Left forelimb (tissue), 1 donor: ENCODE measurements at places on chromosomes 2 and 18.

DNA sequence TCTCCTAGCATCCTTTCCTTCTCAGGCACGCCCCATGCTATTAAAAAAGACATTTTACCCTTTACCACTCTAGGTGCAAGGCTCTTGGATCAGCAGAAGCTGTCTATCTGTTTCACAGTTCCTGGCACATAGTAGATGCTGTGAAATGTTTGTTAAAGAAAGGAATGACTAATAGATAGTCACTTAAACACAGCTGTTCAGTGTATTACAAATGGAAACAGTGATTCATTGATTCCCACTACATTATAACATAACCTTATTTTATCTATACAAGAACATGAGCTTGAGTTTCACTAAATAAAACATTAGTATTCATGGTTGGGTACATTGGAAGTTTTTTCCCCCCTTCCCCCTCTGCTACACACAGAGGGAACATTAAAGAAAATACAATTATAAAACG lies 142.1 kb downstream of the ASXL3 start:
- DNase-seq, result no peak

GRCh38 chr18:75135158-75135725 lies 73.7 kb downstream of the PTGR3 start:
- no peak for DNase-seq

DNA sequence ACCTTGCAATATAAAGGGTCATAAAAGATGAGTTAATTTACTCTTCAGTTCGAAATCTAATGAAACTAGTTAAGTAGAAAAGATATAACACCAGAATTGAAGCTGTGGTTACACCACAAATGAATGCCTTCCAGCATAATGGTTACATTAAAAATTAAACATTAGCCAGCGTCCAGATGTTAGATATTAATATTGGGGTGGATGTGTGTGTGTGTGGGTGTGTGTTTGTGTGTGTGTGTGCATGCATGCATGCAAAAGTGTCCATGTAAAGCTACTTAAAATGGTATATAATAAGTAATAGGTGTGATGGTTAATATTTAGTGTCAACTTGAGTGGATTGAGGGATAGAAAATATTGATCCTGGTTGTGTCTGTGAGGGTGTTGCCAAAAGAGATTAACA lies 170.4 kb upstream of the FN1 start:
- DNase-seq, result no peak

- DNase-seq, result peak; percentile 92
Measured at GRCh38 chr2:42974721-42975717, 182.6 kb upstream of the HAAO start.

GRCh38 chr2:160145471-160145870 lies 54.6 kb downstream of the ITGB6 start:
- DNase-seq, result no peak

DNA sequence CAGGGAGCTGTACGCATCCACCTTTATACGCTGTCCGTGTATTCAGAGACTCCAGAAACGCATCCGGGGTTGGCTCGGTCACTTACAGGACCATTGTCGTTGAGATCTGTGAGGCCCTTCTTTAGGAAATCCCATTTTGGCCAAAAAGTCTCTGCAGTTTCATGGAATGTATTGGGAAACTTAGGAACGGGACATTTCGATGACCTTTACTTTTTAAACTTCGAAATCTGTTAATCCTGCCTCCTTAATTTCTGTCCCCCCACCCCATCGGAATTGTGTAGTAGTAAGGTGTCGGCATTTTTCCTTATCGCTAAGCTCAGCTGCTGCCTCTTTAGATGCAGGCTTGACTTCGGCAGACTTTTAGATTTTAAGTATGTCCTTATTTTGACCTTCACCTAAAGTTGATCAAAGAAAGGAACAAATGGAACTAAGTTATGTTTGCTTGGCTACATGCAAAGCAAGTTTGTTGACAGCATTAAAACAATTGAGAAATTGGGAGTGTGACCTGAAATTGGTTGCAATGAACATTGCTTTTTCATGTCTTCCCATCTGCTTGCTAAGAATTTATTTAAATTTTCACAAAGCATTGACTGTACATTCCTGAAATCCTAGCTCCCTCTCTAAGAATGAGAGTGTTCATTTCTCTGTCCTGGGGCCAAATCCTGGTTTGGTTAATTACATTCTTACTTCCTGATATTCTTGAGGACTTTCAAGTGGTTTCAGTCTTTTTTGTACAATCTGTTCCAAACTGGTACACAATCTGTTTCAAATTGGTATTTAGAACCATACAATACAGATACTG lies 884 bp upstream of the RAPH1 start:
- no peak for DNase-seq

GRCh38 chr18:79871481-79872091 lies 73.8 kb downstream of the KCNG2 start:
- DNase-seq, result peak; percentile 63

- no peak for DNase-seq
Measured at GRCh38 chr2:7272210-7272609, 355.0 kb downstream of the RNF144A start.

DNA sequence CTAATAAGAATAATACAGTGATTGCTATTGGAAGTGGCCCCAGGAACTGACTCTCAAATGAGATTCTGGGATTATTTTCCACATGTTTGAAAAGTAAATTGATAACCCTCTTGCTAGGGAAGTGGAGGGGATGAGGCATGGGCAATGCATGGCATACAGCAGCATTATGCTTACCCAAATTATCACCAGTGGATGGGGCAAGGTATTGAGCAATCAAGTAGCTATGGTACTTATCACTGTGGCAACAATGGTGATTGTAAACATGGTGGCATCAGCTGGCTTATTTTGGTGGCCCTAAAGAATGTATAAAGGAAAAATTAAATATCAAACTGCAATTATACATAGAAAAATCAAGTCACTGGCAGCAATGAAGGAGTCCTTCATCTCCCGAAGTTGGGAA lies 155.1 kb downstream of the FIGN start:
- DNase-seq, result no peak

DNA sequence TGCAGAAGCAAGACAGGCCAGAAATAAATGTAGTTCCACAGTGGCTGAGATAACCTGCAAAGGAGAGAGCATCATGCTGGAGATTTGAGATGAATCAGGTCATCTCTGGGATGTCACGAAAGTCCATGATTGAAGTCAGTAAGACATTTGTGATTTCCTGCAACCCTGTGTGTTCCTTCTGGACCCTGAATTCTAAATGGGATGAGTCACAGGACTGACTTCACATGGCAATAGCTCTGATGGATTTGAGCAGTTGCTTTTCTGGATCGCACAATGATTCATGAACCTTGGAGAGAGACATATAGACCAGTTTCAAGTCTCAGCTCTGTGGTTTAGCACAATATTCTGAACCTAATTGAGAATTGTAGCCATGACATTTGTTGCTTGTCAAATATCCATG lies 102.9 kb downstream of the TSN start:
- no peak for DNase-seq

DNA sequence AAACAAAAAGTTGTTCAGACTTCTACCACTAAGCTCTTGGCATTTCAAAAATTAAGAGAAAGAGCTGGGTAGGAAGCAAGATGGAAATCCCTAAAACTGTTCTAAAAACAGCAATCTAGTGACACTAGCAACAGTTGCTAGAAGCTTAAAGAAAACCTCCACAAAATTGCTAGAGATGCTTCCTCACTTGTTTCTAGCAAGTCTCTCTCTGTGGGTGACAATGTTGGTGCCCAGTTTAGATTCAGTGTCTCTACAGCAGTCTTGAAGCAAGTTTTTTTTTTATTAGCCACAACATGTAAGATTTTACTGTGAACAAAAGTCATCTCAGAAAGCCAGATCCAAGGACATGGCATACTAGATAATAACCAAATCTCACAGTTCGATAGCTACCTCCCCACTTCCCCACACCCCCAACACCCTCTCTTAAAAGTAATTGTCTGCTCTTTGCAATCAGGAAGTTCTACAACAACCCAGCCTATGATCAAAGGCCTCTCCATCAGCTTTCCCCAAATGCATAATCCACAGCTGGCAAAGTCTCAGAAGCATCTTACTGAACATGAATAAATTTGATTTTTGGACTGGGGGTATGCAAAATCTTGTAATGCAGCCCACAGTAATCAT lies 70.0 kb downstream of the ANKRD44 start:
- DNase-seq, result no peak

DNA sequence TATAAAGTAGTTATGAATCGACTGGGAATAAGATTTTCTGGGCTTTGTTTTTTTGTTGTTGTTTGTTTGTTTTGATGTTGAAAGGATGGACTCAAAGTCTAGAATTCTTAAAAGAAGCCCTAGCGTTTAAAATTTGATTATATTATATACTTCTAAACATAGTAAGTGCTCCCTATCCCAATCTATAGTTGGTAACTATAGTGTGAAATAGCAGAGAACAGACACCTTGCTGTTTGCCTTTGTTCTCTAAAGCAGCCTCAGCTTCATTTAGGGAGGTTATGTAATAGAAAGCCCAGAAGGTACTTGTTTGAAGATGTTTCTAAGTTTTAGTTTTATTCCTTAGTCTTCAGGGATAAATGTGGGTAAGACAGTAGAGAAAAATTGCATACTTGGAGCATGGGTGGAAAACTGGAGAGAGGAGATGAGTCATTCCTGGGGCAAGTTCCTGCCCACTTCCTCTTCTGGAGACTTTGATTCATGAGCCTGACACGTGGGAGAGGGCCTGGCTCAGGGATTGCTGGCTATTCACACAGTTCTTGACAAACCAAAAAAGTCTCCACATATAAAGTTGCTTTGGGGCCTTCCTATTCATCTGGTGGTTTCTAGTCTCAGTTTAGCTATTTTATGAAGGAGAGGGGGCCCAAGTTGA lies 131.9 kb downstream of the MYO1B start:
- no peak for DNase-seq

- DNase-seq, result no peak
Measured at GRCh38 chr2:65791404-65791975, 359.1 kb upstream of the SPRED2 start.

- no peak for DNase-seq
Measured at GRCh38 chr2:108835040-108835439, 48.5 kb downstream of the CCDC138 start.

DNA sequence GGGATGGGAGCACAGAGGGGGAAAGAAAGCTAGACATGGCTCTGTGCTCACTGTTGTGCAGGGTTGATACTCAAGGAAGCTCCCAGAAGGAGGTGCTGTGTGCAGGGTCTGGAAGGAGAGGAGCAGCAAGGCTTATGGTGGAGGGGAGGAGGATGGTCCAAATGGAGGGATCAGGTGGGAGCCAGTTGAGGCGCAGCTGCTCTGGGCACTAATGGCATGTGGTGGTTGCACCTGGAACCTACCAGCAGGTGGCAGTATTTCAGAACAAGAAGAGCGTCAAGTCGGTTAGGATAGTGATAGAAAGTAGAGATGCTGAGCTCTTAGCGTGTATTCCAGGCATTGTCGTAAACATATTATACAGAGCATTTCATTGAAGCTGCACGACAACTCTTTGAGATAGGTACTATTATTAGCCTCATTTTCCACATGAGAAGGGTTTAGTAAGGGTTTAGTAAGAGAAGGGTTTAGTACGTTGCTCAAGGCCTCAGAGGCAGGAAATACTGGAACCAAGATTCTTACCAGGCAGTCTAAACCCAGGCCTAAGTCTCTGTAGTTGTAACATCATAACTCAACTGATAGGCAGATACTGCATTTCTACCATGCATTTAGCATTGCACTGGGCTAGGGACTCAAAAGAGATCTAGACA lies 223.7 kb downstream of the CYP26B1 start:
- peak; percentile 69 for DNase-seq

DNA sequence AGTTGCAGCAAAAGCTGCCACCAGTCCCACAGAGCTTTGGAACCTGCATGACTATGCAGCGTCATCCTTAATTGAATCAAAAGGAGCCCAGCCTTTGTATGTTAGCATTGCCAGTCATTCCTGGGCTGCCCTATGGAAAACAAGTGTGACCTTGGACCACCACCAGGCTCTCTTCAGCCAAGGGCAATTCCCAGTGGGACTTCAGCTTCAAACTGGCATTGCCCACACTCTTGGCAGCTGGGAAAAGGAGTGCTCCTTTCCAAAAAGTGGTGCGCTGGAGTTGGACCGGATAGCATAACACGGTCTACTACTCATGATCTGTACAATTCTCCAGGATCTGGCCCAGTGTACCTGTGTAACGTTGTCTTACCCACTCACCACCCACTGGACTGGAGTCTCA lies 259.5 kb downstream of the MREG start:
- DNase-seq, result no peak

DNA sequence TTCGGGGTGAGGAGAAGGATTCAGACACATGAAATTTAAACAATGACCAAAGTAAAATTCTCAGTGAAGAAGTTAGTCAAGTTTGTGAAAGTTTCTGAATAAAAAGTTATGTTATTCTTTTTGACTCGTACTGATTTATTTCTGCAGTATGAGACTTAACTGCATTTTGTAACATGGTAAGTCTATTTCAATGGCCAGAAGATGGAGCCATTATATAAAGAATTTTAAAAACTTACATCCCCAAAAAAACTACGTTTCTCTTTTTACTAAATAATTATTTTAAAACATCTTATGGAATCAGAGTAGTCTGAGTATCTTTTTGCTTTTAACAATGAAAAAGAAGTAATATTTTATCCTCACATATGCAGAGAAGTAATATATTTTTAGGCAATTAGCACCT lies 51.4 kb upstream of the SCN1A start:
- DNase-seq, result no peak

- no peak for DNase-seq
Measured at GRCh38 chr2:6863792-6864191, 1.9 kb downstream of the CMPK2 start.

DNA sequence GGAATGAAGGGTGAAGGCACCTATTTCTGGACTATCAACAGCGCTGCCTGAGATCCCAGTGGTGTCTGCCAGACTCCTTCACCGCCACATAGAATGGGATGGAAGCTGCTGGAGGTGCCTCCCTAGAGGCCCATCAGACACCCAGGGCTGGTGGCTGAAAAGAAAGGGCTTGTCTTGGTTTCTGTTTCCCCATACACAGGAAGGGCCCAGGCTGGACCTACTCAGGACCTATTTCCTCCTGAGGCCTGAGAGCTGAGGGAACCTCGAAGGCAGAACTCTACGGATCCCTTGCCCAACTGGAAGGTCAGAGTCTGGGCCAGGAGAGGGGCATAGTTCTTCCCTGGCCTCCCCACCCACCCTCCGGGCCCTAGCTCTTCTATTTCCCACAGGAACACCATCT lies 2.9 kb upstream of the CLEC4F start:
- no peak for DNase-seq

GRCh38 chr2:220703279-220703678 lies 868.8 kb downstream of the EPHA4 start:
- DNase-seq, result no peak

- no peak for DNase-seq
Measured at GRCh38 chr2:165239230-165239629, at the start of gene SCN2A. Gene SCN2A (plus strand): TSS chr2:165239414. CDS start chr2:165295824, 56,410 bp downstream.

DNA sequence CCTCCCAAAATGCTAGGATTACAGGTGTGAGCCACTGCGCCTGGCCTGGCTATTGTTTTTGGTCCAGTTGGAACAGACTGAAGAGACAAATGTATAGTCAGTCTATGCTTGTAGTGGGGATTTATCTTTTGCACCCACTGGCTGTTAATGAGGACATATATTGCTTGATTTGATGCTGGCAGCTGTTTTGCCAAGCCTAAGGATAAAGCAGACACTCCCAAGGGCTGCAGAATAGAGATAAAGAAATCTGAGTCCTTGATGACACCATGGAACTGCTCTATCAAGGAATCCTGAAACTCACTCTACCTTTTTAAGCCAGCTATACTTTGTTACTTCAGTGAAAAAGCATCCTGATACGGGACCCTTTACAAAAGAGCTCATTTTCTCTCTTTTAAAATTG lies 43.1 kb upstream of the ENOSF1 start:
- no peak for DNase-seq

- DNase-seq, result no peak
Measured at GRCh38 chr18:63559567-63560491, 17.7 kb downstream of the SERPINB12 start.
